ENCODE measurements at places on chromosomes 6 and 20. TPM values are rescaled to one million over a fixed set of nuclear protein-coding genes. Genes with fewer than 3 reads are reported as not detected.

The ANKEF1 gene
- polyA plus RNA-seq = 8.3 TPM

DNA sequence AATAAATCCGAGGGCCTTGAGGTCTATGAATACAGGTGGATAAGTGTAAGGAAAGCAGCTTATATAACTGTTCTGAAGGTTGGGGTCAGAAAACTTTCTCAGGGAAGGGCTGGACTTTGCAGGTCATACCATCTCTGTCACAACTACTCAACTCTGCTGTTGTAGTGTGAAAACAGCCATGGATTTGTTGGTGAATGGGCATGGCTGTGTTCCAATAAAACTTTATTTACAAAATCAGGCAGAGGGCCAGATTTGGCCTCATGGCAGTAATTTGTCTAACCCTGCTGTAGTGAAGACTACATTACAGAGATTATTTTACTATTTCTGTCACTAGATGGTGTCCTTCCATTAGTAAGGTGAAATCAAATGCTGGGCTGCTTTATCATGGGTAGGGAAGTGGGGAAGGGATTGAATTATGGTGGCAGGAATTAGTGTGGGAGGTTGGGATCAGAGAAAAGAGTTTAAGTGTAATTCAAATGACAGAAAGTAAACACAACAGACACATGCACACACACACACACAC, 409.6 kb upstream of the CHD6 start:
- DNase-seq = no peak

DNA sequence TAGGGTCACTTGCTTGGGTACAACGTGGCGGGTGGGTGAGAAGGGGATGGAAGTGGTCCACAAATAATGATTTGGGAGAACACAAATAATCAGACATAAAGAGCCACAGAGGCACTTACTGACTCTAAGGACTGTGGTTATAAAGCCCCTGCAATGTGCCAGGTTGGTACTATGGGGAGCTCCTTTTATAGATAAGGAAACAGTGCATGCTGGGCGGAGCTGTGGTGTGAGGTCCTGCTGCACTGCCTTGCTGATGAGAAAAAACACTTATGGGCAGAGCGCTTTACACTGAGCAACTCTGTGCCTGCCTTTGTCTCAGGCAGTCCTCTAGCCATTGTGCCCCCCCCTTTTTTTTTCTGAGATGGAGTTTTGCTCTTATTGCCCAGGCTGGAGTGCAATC, 29.1 kb upstream of the SCRT2 start:
- DNase-seq = no peak

The ANGPT4 gene
- 0.18 TPM for polyA plus RNA-seq

The SMIM8 gene
- polyA plus RNA-seq = 20.8 TPM

DNA sequence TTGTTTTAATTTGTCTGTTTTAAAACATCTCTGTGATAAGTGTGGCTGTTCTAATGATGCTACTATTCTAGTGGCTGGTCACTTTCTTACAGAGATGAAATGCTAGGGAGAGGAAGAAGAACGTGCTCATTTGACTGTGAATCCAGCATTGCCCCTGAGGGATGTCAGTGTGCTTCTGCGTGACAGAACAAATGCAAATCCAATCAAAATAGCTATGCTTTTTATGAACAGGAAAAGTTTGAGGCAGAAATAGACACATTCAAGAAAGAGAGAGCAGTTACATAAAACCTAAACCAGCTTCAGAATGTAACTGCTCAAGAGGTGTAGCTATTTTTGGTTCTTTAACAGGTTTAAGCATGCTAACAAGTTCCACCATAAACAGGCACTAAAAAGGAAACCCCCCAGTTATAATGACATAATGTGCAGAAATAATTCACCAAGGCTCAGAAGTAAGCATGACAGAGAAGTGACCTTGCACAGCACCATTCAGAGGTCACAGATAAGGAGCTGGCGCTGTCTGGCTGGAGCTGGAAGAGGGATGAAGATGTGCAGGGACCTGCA, 385.3 kb downstream of the EPM2A start:
- DNase-seq = no peak

DNA sequence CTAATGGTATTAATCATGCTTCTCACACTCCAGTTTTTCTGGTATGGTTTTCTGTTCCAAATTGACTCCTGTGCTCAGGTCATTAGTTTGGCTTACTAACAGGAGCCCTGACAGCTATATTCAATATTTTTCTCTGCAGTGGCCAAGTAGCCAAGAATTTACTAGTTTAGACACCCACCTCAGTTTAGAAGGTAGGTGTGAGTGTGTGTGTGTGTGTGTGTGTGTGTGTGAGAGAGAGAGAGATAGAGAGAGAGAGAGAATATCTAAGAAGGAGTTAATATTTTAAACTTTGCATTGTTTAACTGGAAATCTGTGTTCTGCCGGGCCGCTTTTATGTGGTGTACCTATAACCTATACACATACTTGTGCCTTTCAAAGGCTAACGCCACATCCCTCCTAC, 18.5 kb downstream of the JARID2 start:
- no peak for DNase-seq

The MAS1L gene
- polyA plus RNA-seq = not detected

The LPIN3 gene
- polyA plus RNA-seq = 9.1 TPM

DNA sequence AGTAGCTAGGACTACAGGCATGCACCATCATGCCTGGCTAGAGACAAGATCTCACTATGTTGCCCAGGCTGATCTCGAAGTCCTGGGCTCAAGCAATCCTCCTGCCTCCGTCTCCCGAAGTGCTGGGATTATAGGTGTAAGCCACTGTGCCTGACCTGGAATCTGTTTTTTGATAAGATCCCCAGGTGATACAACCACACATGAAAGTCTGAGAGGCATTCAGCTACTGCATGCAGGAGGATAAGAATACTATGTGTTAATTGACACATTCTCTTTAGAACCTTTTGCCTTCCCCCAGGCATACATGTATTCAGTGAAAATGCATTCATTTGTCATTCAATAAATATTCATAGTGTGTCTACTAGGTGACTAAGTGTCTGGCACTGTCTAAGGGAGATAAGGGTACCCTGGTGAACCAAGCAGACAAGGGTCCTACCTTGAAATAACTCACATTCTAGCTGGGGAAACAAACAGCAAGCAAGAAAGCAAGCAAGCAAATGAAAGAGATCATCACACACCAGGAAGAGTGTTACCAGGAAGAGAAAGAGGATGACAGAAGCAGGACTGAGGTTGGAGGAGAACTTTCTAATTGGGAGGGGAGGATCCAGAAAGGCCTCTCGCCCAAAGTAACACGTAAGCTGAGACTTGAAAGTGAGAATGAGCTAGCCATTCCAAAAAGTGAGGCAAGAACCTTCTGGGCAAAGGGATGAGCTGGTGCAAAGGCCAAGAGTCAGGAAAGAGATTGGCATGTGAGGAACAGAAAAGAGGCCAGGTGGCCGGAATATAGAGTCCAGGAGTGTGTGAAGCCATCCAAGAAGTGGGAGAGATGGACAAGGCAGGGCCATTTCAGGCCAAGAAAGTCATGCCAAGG, 6.5 kb downstream of the GFOD1 start:
- no peak for DNase-seq

DNA sequence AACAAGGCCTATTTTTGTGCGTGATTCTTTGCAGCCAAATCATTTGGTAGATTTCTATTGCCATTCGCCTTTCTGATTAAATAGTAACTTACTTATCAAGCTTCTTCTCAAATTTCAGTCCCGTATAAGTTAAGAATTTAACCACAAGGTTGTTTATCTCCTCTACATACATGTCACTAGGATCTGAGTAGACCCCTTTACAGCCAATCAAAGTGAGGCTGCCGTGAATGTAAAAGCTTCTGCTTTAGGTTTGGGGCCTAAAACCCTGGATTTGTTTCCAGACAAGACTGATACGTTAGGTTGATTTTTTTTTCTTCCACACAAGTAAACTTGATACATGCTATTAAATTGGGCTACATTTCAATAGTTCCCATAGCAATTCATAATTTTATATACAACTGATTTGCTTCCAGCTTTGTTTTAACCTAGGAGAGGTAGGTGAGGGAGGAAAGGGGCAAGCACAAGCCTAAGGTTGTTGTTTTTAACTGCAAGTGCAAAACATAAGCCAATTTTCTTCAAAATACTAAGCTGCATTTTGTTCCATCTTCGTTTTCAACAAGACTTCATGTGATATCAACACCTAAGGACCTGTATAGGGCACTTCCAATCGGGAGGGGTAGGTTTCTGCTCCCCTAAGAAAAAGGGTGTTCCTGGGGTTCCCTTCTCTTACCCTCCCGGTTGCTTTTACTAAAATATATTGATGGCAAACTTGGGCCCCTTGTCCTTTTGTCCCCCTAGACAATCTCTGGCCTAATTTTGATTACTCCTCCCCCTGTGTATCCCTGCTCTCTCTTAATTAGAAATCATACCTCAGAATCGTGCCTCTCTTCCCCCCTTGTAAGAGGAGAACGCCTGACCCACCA, 1.7 kb downstream of the RANBP9 start:
- peak; percentile 36 for DNase-seq

GRCh38 chr20:14069796-14070195, 74.5 kb downstream of the MACROD2 start:
- DNase-seq = no peak

DNA sequence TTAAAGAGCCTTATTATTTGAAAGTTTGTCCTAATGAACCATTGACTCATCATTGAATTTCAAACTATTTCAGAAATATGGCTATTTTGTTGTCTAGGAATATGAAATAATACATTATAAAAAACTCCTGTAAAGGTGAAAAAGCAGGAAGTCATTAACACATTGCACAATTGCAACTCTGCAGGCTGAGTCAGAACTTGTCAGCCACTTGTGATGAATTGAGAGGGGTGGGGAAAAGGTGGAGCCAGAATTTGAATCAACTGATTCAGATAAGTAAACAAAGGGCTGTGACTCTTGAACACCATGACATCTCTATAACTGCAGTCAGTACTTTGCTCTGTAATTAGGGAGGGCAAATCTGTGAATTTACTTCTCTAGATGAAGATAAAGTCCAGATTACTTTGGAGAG, 6.0 kb downstream of the C6orf141 start:
- no peak for DNase-seq

DNA sequence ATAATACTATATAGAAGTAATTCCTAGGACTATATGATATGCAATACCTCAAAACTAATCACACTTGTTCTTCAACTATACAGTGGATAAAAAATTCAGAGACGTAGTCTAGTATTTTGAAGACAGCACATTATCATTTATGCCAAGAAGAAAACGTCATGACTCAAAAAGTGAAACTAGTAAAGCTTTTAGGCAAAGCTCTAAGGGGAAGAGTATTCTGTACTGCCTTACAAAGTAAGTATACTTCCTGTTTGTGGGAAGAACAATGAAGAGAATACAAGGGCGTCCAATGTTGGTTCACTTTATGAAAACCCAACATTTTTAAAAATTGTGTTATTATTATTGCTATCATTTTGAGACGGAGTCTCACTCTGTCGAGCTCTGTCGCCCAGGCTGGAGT, 27.9 kb downstream of the LOC128125822 start:
- DNase-seq = no peak

- DNase-seq = no peak
These were observed 7.6 kb upstream of the TMC2 start for GRCh38 chr20:2528671-2529271.

GRCh38 chr6:21999012-21999528, 297.8 kb downstream of the PRL start:
- no peak for DNase-seq

DNA sequence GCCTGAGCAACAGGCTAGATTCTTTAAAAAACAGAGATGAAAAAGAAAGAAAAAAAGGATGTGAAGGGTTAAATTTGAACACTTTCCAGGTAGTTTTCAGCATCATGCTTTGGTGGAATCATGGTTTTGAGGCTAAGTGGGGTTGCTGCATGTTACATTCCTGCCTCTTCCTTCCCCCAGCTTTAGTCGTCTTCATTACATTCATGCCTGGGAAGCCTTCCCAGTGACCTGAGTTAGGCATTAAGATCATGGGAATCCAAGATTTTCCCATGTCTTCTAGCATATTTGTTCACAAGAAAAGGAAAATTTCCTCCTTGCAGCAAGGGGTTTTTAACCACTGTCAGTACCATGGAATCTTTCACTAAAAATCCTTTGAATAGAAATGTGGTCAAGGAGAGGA, 12.0 kb downstream of the TPX2 start:
- no peak for DNase-seq

DNA sequence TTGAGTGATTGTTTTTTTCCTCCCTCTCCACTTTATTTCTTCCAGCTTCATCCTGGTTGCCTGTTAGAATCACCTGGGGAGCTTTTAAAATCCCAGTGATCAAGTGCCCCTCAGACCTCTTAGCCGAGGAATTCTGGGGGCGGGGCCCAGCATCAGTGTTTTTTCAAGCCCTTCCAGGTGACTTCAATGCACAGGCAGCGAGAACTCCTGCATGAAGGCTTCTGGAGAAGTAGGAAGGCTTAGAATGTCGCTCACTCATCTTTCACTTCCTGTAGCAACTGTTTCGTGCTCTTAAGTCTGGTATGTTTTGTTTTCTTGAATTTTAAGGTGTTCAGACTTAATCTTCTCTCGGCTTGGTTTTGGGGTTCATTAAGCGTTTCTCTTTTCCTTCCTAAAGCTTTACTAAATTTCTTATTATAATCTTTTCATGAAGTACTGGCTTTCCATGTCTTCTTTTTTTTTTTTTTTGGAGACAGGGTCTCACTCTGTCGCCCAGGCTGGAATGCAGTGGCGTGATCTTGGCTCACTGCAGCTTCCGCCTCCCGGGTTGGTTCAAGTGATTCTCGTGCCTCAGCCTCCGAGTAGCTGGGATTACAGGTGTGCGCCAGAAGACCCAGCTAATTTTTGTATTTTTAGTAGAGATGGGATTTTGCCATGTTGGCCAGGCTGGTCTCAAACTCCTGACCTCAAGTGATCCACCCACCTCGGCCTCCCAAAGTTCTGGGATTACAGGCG, 30.9 kb upstream of the TULP1 start:
- DNase-seq = no peak

DNA sequence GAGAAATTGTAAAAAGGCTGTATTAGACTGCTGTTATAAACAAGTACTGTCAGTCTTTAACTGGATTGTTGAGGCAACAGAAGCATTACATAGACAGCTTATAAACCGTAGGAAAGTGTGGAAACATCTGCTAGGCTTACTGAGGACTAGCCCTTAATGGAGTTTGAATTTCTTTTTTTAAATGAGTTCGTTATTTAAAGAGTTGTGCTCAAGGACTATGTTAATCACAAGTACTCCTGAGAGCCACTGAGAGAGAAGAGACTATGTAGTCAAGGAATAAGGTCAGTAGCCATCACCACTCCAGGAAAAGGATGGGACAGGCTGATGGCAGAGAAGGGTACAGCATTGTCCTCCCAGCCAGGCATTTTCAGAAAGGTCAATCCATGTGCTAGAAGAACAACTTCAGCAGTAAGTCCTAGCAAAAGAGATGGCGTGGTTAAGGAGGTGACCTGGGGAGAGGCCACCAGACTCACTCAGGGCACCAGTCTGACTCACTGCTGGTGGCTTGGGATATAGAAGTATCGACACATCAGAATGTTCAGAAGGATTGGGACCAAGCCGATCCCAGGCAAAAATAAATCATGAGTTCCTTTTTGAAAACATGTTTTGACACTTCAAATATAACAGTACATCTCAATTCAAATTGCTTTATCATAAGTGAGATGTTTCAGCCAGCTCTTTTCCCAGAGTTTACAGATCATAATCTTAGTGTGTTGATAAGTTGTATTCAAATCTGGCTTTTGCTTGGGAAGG, 6.4 kb downstream of the RPS12 start:
- no peak for DNase-seq

GRCh38 chr20:62791301-62792181, 4.7 kb upstream of the MRGBP start:
- DNase-seq = no peak

All from left renal pelvis (tissue), 4 donors.